ENCODE measurements at places on chromosomes 7 and 10.

GRCh38 chr10:76973091-76974016, 664.3 kb downstream of the KCNMA1 start:
- no peak for DNase-seq

GRCh38 chr7:110762546-110763225, 328.2 kb upstream of the LRRN3 start:
- DNase-seq = no peak

DNA sequence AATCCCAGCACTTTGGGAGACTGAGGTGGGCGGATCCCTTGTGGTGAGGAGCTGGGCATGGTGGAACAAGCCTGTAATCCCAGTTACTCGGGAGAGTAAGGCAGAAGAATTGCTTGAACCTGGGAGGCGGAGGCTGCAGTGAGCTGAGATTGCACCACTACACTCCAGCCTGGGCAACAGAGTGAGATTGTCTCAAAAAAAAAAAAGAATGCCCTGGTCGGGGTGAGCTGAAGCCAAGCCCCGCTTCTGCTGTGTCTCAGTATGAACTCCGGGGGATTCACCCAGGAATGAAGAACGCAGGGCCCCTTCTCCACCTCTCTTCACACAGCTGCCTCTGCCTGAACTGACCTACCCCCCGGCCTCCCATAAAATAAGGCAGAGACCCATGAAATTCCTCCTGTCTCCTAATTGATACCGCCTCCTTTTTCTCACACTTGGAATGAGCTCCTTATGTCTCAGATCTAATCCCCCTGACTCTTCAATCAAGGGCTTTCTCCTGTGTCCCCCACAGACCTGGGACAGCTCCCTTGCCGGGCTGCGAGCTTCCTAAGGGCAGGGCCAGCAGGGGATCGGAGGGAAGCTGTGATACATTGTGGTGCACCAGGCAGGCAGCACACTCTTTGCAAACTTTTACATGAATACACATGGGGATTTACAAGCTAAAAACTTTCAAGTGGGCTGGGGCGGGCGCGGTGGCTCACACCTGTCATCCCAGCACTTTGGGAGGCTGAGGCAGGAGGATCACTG, 911 bp upstream of the ZP3 start:
- no peak for DNase-seq

DNA sequence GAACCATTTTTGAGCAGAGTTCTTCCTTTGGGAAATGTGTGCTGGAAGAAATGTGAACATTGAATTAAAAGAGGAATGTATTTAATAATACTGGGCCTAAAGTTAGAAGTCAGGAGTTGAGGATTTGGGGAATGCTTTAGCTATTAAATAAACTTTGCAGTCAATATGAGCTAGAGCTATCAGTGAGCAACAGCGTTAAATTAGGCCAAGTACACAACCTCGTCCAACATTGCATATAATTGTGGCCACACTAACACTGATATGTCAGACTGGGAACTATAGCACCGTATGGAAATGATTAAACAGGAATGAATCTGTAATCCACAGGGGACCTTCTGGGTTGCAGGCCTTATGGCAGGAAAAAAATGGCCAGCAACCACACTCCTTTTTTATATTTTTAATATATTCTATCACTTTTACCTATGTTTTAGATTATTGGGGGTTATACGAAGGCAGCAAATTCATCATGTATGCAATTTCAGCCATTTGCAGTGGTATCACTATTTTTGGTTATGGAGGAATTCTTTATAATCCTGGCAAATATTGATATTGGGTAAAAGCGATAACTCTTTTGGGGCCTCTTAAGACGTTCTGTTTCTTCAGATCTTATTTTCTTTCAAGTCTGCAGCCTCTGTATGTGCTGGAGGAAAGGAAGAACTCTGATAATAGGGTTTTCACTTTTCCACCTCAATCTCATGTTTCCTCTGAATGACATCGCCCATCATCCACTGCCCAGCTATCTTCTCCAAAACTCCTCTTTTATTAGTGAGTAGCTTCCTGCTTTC, 236.3 kb upstream of the PLXDC2 start:
- no peak for DNase-seq

GRCh38 chr10:78389419-78389818, 355.8 kb downstream of the RPS24 start:
- DNase-seq = no peak
